Stimulated activated CD4-positive, alpha-beta T cell treated with anti-CD3 and anti-CD28 coated beads, Interleukin-4, amount 100 ng/mL, for 1 hour (primary cell): ENCODE measurements at places on chromosomes 3 and 15.

DNA sequence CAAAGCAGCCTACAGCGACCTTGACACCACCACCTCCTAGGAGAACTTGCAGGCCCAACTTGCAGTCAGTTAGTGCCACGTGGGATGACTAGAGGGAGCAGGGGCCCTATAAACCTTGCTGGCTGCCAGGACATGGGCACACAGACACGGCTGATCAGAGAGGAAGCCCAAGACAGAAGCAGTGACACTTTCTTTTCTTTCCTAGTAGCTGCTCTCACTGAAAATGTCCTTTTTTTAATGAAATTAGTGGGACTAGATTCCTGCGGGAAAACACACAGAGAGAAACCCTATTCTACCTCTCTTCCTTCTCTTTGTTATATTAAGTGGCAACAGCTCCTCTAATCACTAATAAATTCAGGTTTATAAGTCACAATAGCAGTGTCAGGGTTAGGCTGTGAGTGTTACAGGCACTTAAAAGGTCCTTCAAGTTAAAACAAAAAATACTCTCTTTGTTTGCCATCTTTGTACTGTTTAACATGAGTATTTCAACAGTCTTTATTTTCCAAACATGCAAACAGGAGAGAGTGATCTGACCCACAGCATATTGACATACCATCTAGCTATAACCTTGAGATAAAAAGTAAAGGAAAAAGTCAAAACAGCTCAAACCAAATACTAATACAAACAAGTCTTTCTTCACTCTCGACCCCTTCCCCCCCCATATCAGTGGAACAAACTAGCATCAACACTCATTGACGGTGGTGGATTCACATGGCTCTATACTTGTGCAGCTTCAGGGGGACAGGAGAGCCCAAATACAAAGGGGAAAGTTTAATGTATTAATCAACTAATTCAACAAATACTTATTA lies 2.1 kb upstream of the TMEM212 start:
- no peak for DNase-seq

DNA sequence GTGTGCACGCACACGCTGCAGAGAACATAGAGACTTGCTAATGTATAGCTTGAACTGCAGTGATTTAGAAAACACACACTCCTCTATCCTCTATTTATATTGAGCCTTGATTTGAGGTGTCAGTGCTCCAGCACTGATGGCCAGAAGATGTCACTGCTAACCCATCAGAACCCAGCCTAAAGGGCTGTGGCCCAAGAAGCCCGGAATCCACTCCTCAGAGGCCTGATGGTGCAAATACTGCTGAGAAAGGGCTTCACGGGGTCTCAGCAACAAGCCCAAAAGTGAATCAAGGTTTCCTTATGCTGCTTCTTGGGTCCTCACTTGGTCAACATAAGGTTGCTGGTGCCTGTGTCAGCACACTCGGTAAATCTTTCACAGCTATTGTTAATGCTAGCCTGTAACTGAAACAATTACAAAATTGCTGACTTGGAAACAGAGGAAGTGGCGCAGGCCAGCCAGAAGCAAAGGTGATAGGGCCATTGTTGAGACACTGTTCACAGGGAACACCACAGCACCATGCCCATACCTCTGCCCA lies 60.3 kb downstream of the HEG1 start:
- DNase-seq: peak; percentile 27

DNA sequence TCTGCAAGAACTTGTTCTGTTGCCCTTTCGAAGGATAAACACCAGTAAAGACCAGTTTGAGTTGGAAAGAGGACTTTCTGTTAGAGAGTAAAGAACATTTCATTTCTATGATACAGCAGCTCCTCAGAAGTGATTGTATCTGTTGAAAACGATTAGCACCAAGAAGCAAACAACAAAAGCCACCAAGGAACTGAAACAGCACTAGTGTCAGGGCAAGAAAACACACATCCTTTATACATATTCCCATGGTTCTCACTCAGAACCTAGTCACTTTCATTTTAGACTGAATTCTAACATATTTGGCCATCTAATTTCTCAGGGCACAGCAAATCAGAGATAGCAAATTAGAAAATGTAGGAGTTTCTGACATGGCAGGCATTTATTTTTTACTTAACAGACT lies 116.1 kb downstream of the ATP1B3 start:
- DNase-seq: no peak

DNA sequence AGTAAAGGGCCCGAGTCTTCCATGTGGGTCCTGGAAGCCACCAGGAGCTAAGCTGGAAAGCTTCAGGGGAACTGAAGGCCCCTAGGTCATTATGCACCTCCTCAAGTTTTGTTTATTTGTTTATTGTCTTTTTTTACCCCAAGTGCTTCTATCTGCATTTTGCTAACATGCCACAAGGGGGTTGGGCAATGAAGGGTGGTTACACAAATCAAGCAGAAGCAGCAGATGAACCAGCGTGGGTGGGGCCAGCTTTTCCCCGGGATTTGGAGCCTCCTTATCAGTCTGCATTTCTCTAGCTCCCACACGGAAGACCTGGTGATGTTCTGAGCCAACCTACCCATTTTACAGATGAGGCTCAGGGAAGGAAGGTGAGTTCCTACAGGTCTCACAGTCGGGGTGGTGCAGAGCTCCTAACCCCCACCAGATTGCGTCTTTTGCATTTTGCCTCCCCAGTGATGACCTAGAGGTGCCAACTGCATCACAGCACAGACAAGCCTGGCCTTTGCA lies 16.8 kb downstream of the TMC3 start:
- no peak for DNase-seq

- no peak for DNase-seq
Observed at GRCh38 chr3:74357881-74358280, 256.6 kb downstream of the CNTN3 start.

DNA sequence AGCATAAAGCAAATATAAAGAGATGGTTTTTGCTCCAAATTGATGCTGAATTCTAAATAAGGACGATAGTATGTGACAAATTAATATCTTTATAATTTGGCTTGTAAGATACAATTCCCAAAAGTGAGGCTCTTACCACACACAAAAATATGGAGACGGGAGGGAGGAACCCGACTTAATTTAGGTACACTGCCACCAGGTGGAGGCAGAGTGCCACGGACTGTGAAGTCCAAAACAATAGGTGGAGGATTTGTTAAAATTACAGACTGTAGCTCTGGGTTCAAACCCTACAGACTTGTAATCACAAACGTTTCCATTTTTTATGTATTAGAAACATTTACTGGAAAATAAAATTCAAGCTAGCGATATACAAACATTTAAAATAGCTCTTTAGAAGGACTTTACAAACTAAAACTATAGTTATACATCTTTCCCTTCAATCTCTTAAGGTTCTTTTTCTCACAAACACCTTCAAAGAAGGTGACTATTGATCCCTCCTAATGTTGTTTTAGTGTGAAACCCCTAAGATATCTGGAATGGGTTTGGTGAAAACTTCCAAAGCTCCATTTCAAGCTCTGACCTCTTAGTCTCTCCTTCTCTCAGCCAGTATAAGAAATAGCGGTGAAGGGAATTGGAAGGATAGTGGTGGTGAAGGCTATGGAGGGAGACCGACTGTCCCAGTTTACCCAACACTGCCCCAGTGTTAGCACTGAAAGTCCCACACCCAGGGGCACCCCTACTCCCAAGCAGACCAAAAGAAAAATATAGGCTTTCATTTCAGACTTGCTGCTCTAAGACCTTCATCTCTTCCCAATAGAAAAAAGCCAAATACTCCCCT lies 89.7 kb downstream of the AQP9 start:
- peak; percentile 74 for DNase-seq

DNA sequence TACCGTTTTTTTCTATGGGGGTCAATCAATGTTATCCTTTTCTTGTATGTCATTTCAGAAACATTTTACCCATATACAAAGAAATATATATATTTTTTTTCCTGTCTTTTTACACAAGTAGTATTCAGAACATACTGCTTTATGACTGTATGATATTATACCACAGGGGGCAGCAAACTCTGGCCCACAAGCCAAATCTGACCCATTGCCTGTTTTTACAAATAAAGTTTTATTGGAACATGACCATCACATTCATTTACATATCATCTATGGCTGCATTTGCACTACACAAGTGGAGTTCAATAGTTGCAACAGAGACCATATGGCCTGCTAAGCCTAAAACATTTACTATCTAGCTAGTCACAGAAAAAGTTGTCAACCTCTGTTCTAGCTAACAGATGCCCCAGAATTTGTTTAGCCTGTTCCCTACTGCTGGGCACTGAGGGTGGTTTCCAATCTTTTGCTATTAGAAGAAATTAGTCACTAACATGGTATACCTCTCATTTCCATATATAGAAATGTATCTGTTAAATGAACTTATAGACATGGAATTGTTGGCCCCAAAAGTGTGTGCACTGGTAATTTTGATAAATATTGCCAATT lies 57.7 kb downstream of the BFSP2 start:
- DNase-seq: no peak

GRCh38 chr3:64188810-64189560 lies 36.3 kb downstream of the PRICKLE2 start:
- no peak for DNase-seq

DNA sequence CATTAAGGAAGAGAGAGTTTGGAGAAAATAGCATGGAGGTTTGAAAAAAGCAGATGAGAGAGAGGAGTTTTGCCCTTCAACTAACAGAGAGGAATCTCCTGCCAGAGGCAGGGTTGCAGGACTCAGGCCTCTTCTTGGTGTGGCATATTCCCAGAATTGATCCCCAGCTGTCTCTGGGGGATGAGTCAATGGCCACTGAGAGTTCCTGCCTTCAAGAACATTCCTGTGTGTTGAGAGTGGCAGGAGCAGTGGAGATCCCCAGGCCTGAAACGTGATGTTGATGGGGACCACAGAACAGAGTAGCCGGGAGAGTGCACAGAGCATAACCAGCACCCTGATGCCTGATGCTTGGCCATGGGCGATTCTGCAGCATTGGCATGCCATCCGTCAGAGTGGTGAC lies 348.4 kb upstream of the THBS1 start:
- DNase-seq: no peak

- DNase-seq: no peak
Observed at GRCh38 chr3:14524920-14525660, 15.1 kb downstream of the GRIP2 start.

DNA sequence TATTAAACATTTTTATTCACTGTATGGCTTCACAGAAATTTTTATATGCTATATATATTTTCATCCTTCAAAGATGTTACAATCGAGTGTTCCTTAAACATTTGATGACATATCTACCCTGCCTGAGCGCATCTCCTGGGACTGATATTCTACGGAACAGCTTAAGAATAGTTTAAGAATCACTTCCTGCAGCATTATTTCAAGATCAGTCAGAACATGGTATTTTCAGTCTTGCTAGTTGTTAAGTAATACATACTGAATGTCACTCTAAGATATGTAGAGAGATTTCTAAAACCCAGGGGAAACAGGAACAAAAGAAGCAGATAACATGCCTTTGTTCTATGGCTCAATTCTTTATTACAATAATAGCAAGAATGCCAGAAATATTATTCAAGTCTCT lies 8.7 kb downstream of the COL8A1 start:
- DNase-seq: no peak

DNA sequence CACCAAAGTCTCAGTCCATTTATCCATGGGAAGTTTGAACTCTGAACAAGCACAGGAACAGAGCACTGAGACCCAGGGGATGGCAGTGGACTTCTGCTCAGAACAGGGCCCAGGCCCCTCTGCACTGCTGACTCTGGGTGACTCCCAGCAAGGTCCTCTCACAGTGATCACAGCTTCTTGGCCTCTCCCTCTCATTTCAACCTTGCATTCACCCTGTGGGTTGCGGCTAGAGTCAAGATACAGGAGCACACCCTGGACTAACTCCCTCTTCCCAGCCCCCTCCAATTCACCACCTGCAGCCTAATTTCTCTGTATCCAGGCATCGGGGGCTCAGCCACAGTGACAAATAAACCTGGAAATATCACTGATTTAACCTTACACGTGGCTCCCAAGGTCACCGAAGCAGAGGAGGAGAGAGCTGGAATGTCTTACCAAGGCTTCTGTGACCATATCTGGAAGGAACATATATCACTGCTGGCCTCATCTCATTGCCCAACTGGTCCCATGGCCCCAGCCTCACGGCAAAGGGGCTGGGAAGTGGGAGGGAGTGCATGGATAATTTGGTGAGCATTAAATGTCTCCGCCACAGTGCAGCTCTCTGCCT lies 1.2 kb downstream of the RTP3 start:
- no peak for DNase-seq

DNA sequence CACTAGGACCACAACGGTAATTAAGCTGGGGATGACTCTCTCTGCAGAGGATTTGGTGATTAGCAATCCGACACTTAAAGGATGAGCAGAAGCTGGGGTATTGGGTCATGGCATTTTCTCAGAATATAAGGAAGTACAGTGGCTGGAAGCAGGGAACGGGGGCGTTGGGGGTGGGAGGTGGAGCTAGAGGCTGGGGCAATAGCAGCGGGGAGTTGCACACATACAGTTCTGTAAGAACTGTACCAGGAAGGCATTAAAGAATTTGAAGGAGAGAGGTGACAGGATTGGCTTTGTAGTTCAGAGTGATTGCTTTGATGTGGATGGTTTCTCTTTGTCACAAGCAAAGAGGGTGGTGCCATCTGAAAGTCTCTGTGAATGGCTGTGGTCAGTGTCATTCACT lies 28.2 kb downstream of the PSMD6 start:
- no peak for DNase-seq

- no peak for DNase-seq
Observed at GRCh38 chr3:36192901-36193300, 187.4 kb upstream of the STAC start.
